ENCODE measurements at places on chromosomes 5 and 9.
A peak's percentile ranks its signal among the peaks of the same experiment; 100 is the strongest.

DNA sequence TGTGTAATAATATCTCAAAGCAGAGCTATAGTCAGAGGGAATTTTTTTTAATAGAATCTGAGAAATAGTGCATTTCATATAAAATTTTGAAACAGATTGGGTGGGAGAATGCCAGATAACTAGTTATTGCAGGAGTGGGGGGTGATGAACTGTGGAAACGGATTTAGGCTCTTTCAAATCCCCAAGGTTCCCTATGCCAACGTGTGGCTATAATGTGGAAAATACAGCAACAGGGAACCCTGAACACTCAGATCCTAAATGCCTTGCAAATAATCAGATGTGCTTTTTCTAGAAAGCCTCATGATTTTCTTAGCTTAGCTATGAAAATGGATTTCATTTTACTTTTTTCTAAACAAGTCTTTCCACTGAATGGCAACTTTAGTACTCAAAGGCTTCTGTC lies 180.5 kb upstream of the DMAC1 start:
- DNase-seq: no peak

GRCh38 chr5:77898385-77898784 lies 122.2 kb upstream of the TBCA start:
- DNase-seq: no peak

GRCh38 chr9:116694785-116695291 lies 7.7 kb downstream of the TRIM32 start:
- DNase-seq: no peak

DNA sequence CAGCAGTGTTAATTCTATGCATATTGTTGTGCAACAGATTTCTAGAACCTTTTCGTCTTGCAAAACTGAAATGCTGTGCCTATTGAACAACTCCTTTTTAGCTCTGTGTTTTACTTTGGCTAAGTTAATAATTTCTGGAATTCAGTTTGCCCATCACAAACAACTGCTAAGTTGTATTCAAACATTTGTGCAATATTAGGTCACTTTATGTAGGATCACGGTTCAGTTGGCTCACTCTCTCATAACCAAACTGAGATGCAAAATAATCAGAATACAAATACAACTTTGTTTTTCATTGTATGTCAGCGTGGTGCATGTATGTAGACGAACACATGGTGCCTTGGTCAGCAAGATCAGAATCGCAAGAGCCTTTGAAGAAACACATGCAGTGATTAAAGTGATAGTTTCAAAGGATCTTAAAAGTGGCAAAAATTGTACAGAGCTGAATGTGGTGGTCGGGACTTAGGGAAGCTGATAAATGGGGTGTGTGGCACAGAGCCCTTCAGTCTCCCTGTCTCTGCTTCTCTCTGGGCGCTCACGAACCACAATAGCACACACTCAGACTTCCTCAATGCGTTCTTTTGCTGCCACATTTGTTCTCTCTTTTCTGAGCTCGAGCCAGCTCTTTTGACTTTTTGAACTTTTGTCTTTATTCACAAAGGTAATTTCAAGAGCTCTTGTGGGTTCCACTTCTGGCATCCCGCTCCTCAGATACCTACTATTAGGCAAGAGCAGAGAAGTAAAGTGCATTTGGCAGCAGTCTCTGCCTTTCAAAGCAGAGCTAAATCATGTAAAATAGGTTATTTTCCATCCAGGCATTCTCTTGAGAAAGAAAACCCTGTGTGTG lies 112.4 kb upstream of the CTSL start:
- DNase-seq: no peak

DNA sequence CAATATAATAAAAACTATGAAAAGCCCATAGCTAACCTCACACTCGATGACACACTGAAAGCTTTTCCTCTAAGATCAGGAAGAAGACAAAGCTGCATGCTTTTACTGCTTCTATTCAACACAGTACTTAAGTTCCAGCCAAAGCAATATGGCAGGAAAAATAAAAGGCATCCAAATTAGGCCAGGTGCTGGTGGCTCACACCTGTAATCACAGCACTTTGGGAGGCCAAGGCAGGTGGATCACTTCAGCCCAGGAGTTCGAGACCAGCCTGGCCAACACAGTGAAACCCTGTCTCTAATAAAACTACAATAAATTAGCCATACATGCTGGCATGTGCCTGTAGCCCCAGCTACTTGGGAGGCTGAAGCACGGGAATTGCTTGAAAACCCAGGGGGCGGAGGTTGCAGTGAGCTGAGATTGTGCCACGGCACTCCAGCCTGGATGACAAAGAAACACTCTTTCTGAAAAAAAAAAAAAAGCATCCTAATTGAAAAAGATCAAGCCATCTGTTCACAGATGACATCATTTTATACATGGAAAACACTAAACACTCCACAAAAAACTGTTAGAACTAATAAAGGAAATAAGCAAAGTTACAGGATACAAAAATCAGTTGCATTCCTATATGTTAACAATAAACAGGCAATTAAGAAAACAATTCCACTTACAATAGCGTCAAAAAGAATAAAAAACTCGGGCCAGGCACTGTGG lies 17.9 kb downstream of the ZFR start:
- DNase-seq: no peak

- DNase-seq: no peak
These were observed 86.7 kb upstream of the PCA3 start for GRCh38 chr9:76677481-76678055.

GRCh38 chr9:107496976-107497375 lies 7.4 kb upstream of the KLF4 start:
- no peak for DNase-seq

DNA sequence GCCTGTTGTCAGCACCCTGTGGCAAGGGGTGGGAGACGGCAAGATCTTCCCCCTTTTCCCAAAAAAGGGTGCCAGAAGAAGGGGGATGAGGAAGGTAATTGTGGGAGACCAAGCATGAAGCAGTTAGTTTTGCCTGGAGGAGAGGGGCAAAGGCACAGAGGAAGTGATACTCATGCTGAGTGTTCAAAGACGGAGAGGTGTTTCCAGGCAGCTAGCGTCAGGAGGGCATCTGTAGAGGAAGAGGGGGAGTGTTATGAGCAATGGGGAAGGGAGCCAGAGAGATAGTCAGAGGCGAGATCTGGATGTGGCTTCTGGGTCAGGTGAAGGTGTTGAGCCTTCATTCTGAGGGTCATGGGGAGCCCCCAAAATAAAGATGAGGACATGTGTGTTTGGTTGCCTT lies 26.9 kb upstream of the ADAM19 start:
- peak; percentile 27 for DNase-seq

DNA sequence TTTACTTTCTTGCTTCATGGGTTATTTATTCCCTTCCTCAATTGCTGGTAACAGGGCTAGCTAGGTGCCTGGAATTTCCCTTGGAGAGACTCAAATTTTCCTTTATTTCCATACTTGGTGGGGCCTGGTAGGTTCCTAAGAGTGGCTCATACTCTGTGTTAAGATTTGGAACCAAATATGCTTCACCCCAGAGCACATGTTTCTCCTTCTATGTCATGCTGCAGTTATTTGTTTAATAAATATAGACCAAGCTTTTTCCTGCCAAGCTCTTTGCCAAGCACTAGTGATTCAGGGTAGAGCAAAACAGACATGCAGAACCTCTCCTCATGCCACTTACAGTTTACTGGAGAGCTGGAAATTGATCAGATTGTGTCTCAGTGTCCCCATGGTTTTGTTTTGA lies 290.3 kb upstream of the SGCD start:
- DNase-seq: no peak

DNA sequence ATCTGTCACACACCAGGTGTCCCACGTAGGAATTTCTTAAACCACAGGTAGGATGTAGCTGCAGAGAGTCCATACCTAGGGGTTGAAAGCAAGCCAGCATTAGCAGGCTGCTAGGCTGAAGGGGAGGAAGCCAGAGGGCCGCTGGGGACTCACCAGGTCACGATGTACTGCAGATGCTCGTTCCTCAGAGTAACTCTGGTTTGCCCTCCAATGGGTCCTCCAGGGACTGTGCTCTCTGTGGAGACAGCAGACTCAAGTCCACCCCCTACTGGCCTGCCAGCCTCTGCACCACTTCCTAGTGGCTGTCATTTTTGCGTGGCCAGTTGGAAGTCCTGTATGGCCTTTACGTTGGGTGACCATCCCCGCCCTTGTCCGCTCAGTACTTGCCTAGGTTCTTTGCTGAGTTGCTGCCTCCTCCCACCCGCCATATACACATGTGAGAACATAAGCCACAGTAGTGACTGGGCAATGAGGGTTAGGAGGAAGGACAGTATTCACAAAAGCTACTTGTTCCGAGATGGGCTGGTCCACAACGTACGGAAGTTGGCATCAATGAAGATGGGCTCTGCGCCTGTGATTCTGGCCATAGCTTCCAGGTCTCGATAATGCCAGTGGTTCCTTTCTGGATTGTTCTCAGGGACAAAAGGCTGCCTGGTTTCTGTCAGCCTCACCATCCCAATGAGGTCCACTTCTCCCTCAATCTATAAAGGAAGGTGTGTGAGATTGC lies 4.1 kb downstream of the RPL7A start:
- peak; percentile 72 for DNase-seq

- peak; percentile 64 for DNase-seq
These were observed 4.3 kb upstream of the AHRR start for GRCh38 chr5:317086-317811.

GRCh38 chr5:108989761-108990392 lies 242.2 kb downstream of the FER start:
- no peak for DNase-seq

- no peak for DNase-seq
These were observed 259.3 kb downstream of the TUSC1 start for GRCh38 chr9:25418974-25419373.

DNA sequence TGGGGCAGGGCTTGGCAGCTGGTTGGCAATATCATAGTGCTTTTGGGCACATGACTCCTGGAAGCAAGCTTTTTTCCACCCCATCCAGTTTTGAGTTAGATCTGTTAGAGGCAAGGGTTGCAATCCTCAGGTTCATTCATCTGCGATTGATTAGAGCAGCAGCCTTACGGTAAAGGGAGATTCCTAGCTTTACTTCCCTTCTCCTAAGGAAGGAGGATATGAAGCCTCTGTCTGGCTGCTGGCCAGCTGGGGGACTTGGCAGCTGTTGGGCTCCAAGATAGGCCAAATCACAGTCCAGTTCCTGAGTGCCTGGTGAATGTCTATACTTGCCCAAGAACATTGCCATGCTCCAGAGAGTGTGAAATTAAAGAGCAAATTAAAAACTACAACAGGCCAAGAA lies 113.4 kb upstream of the CCNH start:
- DNase-seq: no peak

DNA sequence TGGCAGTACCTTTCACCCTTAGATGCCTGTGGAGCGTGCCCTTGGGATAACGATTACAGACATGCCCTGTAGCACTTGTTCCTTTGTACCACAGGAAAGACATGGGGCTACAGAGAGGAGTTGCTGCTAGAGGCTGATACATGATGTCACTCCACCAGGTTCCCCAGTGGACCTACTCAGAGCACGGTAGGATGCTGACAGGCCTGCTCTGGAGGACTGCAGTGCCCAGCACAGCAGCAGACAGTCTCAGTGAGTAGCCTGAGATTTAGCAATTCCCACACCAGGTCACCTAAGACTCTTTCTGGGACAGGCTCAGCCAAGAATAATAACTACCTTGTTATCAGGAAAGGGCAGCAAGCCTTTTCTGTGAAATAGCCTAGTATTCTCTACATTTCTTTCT lies 28.8 kb downstream of the PDE4D start:
- no peak for DNase-seq

GRCh38 chr9:136696502-136696901 lies 9.2 kb upstream of the AGPAT2 start:
- DNase-seq: no peak

DNA sequence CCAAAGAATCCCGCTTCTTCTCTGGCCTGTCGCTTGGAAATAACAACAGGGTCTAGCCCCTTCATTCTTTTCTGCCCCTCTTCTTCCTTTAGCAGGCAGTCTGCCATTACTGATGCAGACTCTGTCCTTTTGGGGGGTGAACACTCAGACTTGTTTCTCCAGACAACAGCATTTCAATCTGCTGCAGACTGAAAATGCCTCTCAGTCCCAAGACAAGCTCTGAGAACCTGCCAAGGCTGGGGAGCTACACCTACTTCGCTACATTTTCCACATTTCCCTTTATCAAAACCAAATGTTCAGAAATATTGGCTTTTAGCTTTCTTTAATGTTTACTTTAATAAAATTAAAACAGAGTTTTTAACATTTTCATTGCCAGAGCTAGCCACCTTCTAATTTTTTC lies 152.4 kb downstream of the MPDZ start:
- no peak for DNase-seq

DNA sequence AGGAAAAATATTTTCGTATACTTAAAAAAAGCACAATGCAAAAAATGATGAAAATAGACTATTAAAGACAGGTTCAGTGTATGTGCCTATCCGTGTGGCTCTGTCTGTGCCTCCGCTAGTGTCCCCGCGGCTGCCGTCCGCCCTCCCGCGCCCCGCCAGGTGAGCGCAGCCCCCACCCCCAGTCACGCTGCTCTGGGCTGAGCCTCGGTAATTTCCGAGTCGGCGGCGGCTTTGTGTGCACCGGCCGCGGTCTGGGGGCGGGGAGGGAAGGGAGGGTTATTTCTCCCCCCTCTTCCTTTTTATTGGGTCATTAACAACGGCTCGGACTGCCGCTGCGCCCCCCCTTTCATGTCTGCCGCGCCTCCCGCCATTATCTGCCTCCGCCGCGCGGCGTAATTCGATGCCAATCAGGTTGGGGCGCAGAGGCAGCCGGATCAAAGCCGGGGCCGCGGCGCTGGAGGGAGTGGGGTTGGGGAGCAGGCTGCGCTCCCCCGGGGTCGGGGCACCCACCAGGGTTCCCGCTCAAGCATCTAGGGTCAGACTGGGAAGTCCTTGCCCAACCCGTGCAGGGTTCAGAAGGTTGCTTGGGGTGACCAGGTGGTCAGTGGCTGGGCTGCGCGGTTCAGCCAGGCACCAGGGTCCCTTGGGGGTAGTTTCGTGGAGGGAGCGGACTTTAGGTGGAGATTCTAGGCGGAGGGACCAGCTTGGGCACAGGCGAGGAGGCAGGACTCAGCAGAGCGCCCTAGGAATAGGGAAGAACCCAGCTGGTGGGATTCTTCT lies 39.5 kb upstream of the PSD2 start:
- no peak for DNase-seq

- DNase-seq: no peak
These were observed 48.4 kb downstream of the ACTBL2 start for GRCh38 chr5:57434227-57434640.

DNA sequence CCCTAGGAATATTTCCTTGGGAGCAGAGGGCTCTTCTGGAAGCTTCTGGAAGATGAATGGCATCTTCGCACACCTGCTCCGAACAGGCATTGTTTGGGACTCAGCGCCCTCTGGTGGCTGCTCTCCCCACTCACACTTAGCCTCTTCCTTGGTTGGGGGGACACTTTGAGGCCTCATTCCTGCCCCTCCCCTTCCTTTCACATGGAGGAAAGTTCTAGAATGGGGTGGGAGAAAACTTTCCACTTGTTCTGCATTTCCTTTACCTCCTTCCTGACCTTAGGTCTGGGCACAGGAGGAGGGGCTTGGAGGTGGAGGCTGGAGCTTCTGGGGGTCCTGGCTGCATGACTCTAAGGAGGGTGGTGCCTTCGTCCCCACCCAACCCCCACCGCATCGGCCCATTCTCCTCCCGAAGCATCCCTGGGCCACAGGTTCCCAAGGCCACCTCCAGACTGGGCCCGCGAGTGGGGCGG lies 19.3 kb upstream of the SMIM32 start:
- DNase-seq: peak; percentile 32

GRCh38 chr9:26369093-26369492 lies 523.5 kb downstream of the CAAP1 start:
- no peak for DNase-seq
